ENCODE measurements at places on chromosomes 7 and 10.

- DNase-seq, result no peak
Measured at GRCh38 chr7:100488333-100489095, 4.8 kb downstream of the NYAP1 start.

GRCh38 chr10:3853547-3854303 is 68.7 kb upstream of the KLF6 start:
- DNase-seq, result no peak

- DNase-seq, result peak; percentile 44
Measured at GRCh38 chr10:27446091-27446918, 57.8 kb upstream of the RAB18 start.

- DNase-seq, result no peak
Measured at GRCh38 chr7:44394112-44394447, 68.7 kb upstream of the CAMK2B start.

GRCh38 chr7:94115316-94115715 is 111.2 kb upstream of the BET1 start:
- no peak for DNase-seq

GRCh38 chr10:96576277-96576980 is 10.4 kb downstream of the TM9SF3 start:
- DNase-seq, result no peak

DNA sequence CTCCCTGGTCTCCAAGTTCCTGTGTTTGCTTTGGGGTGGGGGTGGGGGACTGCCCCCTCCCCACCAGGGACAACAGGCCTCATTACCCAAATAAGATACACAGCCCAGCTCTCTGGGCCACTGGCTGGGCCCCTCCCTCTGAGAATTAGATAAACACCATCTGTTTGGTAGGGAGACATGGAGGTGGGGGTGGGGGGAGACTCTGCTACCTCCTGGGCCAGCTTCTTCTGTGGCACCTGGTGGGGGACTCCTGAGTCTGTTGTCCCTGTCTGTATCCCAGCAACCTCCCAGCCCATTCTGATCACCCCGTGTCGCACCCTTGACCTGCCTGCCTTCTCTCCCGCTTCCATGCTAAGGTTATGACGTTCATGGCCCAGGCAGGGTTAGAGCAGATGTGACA is 5.8 kb downstream of the MLXIPL start:
- no peak for DNase-seq

GRCh38 chr7:154905146-154905545 is 97.8 kb downstream of the PAXIP1 start:
- DNase-seq, result no peak

- no peak for DNase-seq
Measured at GRCh38 chr10:115963848-115964247, 309.2 kb downstream of the GFRA1 start.

DNA sequence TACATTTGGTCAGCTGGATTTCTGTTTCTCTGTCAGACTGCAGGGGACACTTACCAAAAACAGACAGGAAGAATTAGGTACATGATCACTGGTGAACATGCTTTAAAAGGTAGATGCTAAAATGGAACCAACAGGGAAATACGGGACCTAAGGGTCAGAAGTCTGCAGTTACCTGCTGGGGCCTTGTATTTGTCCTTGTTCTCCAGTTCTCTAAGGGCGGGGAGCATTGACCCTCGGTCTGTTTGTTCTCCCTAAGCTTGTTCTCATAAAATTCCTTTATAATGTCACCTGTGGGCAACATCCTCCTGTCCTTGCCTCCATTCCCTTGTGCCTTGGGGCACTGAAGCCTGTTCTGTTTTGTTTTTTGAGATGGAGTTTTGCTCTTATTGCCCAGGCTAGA is 29.8 kb upstream of the MSMB start:
- no peak for DNase-seq

DNA sequence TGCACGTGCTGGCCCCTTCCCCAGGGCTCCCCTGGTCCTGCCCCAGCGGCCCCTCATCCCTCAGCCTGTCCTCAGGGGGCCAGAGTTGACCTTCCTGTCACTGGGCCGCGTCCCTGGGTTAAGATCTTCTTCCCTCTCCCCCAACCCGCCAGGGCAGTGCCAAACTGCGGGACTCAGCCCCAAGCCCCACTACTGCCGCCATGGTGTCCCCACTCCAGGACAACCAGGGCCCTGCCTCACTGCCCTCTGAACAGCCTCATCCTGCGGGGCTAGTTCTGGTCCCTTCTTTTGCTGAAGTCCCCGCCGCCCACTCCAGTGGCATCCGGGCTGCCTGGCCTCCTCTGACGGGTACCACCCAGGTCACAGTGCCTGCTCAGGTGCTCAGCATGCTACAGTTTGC is 37.5 kb downstream of the UNCX start:
- DNase-seq, result no peak

GRCh38 chr7:129282865-129283264 is 58.0 kb downstream of the AHCYL2 start:
- no peak for DNase-seq

DNA sequence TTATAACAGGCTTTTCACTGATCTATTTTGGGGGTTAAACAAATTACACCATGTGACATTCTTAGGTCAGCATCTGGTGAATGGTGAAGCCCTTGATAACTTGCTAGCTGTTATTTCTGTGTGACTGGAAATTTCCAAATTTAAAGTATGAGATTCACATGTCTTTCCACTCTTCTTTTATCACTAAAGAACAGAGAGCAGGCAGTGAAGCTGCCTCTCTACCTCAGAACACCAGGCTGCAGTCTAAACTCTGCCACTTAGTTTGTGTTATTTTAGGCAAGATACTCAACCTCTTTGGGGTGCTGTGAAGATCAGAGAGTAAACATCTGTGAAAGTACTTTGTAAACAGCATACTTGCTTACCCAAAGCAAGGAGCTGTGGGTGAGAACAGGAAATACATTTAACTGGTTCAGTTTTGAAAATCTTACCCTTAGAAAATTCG is 15.5 kb upstream of the SP4 start:
- DNase-seq, result peak; percentile 38

DNA sequence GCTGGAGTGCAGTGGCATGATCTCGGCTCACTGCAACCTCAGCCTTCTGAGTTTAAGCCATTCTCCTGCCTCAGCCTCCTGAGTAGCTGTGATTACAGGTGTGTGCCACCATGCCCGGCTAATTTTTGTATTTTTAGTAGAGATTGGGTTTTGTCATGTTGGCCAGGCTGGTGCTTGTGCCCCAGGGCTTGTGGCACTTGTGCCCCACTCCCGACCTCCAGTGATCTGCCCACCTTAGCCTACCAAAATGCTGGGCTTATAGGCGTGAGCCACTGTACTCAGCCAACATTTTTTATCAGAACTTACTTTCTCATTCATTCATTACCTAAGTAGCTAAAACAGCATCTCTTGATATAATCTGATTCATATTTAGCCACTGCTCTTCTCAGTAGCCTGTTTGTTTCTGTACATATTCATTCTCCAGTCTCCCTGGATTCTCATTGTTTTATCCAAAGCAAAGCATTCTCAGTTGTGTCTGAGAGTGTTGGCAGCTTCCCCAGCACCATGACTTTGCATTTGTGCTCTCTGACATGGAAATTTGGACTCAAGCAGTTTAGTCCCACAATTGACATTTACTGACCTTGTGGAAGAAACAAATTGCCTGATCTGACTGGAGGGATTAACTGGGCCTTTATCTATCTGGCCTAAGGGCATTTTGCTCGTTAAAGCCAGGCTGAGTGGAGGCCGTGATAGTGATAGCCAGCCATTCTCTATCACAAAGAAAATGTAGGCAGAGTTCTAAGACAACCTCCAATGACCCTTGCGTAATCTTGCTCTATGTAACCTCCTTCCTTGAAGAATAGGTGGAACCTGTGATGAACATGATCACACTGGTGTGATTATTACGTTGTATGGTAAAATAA is 44.9 kb downstream of the AKR1B15 start:
- no peak for DNase-seq

- no peak for DNase-seq
Measured at GRCh38 chr7:131600085-131600881, 43.9 kb upstream of the PODXL start.

DNA sequence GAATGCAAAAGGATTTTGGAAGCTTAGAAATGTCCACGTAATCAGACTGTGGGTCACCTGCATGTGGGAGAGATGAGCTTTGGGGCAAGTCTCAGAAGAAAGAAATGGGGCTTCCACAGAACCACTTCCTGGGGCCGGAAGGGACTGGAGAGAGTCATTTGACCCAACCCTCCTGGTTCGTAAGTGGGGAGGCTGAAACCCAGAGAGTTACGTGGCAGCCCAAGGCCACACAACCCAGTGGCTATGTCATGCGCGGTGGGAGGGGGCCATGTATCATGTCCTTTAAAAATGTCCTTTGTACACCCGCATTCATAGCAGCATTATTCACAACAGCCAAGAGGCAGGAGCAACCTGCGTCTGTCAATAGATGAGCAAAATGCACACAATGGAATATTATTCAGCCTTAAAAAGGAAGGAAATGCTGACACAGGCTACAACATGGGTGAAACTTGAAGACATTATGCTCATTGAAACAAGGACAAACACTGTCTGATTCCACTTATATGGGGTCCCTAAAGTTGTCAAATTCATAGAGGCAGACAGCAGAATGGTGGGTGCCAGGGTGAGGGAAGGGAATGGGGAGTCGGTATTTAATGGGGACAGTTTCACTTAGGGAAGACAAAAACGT is 15.1 kb downstream of the CAMK2B start:
- no peak for DNase-seq

- DNase-seq, result no peak
Measured at GRCh38 chr7:39712751-39713150, 89.4 kb downstream of the RALA start.

DNA sequence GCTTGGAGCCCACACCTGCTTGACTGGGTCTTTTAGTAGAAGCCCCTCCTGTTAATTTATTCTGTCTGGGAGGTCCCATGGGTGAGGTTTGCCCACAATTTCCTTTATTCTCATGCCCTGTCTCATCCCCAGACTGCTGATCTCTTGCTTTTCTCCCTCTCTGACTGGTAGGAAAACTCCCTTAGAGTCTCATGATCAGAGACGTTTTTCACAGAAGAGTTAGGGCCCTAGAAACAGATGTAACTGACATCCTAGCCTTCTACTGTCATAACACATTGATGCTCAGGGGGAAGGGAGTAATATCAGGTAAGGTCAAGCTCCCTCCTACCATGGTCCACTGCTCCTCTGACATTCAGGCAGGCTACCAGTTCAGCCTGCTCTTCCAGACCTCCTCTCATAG is 43.7 kb upstream of the WASL start:
- DNase-seq, result no peak

DNA sequence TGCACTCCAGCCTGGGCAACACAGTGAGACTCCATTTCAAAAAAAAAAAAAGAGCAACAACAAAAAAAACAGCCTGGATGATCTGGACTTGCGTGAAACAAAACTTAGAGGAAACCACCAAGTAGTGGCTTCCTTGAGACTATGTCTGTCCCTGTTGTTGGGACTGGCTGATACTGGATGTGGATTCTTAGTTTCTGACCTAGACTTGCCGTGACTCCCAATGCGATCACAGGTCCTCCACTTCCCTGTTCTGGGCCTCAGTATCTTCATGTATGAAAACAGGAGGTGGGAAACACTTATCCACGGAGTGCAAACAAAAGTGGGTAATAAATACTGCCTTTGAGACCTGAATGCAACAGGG is 125.7 kb downstream of the PRPF18 start:
- no peak for DNase-seq

GRCh38 chr10:78787125-78787524 is 281.6 kb upstream of the ZMIZ1 start:
- no peak for DNase-seq

DNA sequence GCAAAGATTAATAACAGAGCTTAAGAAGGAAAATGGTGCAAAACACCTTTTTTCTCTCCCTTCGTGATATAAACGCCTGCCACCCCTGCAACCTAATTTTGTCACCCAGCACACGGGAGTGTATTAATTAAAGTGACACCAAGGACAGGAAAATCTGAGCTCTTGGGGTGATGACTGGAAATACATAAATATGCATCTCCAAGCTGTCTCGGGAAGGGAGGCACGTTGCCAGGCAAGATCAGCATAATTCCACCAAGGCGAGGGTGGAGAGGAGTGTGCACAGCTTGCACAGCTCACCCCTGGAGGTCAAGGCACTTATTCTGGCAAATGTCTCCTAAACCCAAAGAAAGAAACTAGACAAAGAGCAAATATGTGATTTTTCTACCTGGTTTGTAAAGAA is 700.9 kb downstream of the GRID1 start:
- no peak for DNase-seq

GRCh38 chr10:128429835-128430513 is 303.8 kb upstream of the MKI67 start:
- no peak for DNase-seq

GRCh38 chr10:33939892-33940291 is 605.4 kb upstream of the NRP1 start:
- DNase-seq, result no peak

DNA sequence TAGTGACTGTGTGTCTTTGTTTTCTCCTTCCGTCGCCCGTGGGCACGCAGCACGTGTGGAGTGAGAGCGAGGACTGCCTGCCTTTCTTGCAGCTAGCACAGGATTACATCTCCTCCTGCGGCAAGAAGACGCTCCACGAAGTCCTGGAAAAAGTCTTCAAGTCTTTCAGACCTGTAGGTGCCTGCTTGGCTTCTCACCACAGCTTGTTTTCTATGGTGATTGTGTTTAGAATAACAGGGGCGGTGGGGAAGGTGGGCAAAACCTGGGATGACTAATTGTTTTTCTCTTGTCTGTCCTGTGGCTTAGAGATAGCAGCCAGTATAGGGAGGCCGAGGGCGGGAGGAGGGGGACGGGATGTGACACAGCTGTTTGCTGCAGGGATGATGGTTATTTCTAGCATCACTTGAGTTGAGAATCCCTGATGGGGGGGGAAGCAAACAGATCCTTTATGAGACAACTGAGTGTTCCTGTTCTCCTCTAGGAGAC is 11.4 kb downstream of the MTURN start:
- DNase-seq, result no peak

DNA sequence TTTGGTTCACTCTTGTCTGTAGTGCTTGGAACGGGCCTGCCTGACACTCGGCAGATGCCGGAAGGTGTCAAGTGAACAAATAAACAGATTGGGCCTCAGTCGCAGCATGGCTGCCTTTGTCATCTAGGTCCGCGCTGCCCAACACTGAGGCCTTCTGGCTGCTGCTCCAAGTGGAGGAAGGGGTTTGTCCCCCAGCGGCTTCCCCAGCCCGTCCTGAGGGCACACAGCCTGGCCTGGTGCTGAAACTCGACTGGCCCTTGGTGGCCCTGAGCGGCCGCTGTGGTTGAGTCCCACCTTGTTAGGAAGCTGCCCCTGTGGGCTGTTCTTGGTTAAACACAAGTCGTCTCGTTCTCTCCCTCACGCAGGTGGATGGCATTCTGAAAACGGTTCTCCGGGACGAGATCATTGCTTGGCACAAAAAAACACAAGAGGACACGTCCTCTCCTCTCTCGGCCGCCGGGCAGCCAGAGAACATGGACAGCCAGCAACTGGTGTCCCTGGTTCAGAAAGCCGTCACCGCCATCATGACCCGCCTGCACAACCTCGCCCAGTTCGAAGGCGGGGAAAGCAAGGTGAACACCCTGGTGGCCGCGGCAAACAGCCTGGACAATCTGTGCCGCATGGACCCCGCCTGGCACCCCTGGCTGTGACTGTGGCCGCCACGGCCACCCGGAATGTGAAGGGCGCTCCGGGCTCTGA is 132.1 kb downstream of the SMURF1 start:
- no peak for DNase-seq

- DNase-seq, result no peak
Measured at GRCh38 chr10:48805411-48805810, 120.7 kb downstream of the WDFY4 start.

- no peak for DNase-seq
Measured at GRCh38 chr10:131015271-131015670, 296.2 kb downstream of the TCERG1L start.

All from CD4-positive, alpha-beta T cell treated with Interleukin-21 for 1 hour (primary cell).